ENCODE measurements at places on chromosomes 1 and 21.
A peak's percentile ranks its signal among the peaks of the same experiment; 100 is the strongest.

DNA sequence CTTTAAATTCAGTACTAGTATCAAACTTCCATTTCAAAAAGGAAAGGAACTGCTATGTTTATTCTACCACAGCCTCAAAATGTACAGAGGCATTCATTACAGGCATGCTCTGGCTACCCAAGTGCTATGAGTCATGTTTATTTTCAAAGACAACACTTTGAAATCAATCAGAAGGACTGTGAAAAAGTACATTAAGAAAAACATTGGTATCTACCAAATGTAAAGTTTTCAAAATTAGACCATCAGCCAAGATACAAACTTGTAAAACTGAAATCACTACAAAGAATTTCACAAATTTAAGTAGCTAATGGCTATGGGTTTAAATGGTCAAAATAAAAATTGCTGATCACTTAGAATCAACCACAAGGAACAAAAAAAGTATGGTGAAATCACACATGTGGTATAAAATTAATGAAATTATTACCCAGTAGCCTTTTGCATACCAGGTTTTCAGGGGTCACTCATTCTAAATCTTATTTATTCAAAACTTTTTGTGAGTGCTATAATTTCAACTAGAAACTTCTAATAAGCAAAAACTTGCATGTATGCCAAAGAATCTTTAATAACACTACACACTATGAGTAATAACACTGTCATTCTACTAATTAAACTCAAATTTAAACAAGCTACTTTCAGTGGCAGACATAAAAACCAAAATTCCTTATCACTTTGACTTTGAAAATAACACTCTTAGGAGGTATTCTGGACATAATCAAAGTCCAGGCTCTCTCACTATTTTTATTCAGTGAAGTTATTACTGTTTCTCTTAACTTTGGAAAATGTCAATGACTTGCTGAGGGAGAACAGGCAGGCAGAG, 49.2 kb downstream of the ENAH start:
- no peak for DNase-seq

- no peak for DNase-seq
Measured at GRCh38 chr1:54663725-54664124, 22.1 kb downstream of the MROH7 start.

GRCh38 chr21:32424674-32425073, 12.2 kb downstream of the EVA1C start:
- no peak for DNase-seq

- DNase-seq = no peak
Measured at GRCh38 chr21:44426663-44427191, 28.6 kb upstream of the LRRC3 start.

- DNase-seq = no peak
Measured at GRCh38 chr1:101079341-101079740, 53.8 kb upstream of the DPH5 start.

DNA sequence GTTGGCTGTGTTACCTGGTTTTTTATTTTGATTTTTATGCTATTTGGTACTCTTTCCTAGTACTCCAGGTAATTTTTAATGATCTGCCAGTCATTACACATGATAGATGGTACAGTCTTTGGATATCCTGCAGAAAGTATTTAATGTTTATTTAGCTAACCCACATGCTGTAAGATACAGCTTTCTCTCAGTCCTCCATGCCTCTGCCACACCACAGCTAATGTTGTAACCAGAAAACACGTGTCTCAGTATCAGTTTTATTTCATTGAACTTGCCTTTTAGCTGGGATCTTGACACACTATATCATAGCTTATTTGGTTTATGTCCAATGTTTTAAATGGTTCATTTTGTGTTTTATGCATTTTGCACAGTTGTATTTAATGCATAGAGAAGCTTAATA, 1648.4 kb downstream of the KCNT2 start:
- DNase-seq = no peak

- peak; percentile 1 for DNase-seq
Measured at GRCh38 chr1:10866321-10867093, 70.1 kb upstream of the CASZ1 start.

- DNase-seq = no peak
Measured at GRCh38 chr1:1622010-1622787, 6.9 kb downstream of the MIB2 start.

DNA sequence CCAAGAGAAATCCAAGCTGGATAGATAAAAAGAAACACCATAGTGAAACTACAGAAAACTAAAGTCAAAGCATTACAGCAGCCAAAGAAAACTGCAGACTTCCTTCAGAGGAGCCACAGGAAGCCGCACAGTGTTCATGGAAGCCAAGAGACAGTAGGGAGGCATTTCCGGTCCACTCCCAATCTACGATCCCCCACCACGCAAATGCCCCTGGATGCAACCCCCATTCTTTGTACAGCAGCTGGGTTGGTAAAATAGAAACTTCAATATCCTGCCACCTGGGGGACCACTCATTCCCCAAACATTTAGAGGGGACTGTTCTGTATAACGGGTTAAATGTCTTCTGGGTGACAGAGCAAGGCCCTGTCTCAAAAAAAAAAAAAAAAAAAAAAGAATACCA, 43.9 kb upstream of the TSPEAR start:
- no peak for DNase-seq

DNA sequence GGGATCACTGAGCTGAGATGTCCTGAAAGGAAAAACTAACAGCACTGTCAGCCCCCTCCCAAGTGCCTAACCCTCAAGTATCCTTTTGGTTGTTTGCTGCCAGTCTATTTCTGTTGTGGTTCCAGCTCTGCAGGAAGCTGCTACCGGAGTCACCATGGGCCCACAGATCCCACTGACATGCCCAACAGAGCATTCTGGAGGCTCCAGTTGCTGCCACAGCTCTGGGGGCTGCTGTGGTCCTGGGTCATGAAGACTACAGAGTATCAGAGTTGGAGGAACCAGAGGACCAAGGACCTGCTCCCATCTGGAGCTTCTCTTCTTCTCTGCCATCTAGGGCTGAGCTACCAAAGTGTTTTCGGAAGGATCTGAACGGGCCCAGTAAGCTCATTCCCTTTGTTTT, 910 bp downstream of the LCE3A start:
- no peak for DNase-seq

GRCh38 chr1:200787896-200788387, 49.2 kb downstream of the CAMSAP2 start:
- no peak for DNase-seq

GRCh38 chr1:206705191-206705590, 20.5 kb downstream of the MAPKAPK2 start:
- no peak for DNase-seq

- DNase-seq = no peak
Measured at GRCh38 chr1:1918901-1919303, at the start of gene TMEM52. Gene TMEM52, minus strand, starts transcription at chr1:1919279. Its CDS starts 14 bp downstream, at chr1:1919265.

GRCh38 chr1:193799948-193800690, 613.7 kb upstream of the B3GALT2 start:
- no peak for DNase-seq

DNA sequence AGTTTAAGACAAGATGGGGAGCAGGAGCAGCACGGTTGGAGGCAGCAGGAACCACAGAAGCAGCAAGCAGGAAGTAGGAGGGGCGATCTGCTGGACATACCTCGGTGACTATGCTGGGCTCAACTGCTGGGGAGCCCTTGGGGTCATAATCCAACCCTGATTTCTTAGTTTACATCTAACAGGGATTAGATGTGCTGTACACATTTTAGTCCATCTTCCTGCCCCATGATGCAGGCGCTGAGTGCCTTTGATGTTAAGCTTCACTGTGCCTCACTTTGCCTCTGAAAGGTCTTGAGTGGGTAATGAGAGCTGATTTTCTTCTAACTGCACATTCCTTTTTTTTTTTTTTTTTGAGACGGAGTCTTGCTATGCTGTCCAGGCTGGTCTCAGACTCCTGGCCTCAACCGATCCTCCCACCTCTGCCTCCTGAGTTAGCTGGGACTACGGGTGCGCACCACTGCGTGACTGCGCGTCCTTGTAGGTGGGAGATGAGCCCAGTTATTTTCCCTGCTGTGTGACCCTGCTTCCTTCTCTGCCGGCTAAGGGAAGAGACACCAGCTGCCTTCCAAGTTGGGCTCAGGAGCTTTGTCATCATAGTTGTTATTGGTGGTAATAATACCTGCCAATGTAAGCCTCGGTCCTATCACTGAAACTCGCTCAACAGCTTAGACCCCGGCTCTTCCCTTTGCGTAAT, 1.1 kb upstream of the RCAN3 start:
- DNase-seq = peak; percentile 50

- no peak for DNase-seq
Measured at GRCh38 chr1:160578525-160579191, 638 bp downstream of the CD84 start.

- DNase-seq = no peak
Measured at GRCh38 chr1:185539277-185539943, 194.8 kb upstream of the HMCN1 start.

DNA sequence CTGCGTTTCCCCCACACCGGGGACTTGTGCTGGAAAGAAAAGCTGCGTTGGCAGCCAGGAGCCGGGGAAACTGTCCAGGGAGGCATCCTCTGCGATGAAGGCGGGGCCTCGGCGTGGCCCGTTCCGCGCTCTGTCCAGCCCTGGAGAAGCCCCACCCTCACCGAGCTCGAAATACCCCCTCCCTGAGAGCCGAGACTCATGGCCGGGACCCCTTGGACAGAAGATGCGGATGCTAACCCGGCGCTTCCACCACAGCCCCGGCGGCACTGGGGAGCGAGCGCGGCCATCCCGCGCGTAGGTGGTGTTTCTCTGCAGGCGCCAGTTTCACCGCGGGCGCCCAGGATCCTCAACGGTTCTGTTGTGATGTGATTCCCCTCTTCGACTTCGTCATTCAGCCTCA, 31.6 kb downstream of the PDE9A start:
- DNase-seq = no peak

DNA sequence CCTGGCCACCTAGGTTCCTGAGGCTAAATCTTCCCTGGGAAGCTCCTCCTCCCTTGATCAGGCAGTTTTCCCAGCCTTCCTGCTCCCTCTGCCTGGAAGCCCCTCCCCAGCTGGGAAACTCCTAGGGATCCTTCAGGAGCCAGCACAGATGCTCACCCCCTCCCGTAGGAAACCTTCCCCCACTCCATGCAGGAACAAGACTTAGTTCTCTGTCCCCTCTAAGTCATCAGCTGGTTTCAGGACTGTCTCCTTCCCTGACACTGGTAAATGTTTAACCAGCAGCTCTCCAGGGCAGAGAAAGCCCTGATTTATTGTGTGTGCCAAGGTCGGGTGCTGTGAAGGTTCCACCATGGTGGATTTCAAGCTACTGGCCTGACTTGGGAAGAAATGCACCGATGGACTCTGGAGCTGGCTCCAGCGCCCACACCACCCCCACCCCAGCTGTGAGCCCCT, 25.0 kb downstream of the TTC39A start:
- DNase-seq = no peak

DNA sequence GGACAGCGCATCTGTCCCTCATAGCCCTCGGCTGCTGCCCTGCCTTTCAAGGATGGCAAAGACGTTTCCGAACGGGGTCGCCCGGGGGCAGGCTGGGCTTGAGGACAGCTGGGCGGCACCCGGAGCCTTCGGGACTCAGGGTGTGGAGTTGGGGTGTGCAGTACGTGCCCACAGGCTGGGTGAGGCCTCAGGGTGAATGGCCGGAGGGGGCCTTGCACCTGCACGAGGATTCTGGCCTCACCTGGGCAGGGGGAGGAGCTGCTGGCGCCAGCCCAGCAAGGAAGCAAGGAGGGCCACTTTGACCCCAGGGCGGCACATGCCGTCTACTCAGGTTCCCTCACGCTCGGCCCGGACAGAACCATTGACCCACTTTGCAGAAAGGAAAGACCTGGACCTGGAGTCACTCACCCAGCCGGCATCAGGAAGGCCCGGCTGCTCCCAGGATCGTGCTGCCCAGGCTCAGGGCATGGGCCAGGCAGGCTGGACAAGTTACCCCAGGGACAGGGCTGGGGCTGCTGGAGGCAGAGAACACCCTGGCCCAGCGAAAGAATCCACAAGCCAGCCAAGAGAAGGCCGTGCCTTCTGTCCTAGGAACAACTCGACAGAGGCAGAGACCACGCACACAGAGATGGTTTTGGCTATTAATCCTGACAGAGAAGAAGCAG, 65.1 kb upstream of the TTC34 start:
- no peak for DNase-seq

DNA sequence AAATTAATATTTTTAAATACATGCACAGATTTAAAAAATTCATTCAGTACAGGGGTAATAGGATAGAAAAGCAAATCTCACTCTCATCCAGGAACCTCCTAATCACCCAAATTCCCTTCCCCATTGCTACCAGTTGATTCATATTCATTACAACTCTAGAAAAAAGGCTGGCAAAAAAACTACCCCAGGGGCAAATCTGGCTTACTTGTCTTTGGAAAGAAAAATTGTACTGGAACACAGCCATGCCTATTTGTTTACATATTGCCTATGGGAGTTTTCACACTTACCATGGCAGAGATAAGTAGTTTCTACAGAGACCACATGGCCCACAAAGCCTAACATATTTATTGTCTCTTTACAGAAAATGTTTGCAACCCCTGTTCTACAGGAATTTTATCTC, 8.9 kb upstream of the RBM34 start:
- DNase-seq = no peak

GRCh38 chr1:30682396-30683275, 40.7 kb downstream of the MATN1 start:
- DNase-seq = no peak

GRCh38 chr1:20573987-20574386, 14.9 kb upstream of the CDA start:
- no peak for DNase-seq

DNA sequence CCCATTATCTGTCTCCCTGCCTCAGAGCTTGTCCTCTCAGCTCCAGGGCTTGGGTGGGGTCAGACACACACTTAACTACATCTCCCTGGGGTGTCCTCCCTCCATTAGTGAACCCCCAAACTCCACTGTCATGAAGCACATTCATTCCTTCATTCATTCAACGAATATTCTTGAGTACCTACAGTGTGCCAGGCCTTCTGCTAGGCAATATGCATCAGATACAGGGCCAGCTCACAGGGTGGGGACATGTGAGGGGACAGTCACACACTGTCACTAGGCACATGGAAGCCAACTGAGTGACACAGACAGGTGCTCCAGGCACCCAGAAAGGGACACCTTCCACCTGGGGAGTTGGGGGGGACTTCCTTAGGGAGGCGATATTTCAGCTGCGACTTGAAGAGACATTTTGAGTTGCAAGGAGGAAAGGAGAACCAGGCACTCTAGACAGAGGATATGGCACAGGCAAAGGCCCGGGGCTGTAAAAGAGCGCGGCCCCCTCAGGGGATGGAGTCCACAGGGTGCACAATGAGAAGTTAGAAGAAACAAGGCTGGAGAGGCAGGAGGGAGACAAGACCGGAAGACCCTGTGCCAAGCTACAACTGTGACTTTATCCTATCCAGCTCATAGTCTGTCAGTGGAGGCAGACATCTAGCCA, 8.7 kb upstream of the S100A8 start:
- DNase-seq = no peak

- no peak for DNase-seq
Measured at GRCh38 chr1:39262802-39263201, 58.3 kb downstream of the MACF1 start.
